ENCODE measurements at places on chromosomes 7 and 10.

DNA sequence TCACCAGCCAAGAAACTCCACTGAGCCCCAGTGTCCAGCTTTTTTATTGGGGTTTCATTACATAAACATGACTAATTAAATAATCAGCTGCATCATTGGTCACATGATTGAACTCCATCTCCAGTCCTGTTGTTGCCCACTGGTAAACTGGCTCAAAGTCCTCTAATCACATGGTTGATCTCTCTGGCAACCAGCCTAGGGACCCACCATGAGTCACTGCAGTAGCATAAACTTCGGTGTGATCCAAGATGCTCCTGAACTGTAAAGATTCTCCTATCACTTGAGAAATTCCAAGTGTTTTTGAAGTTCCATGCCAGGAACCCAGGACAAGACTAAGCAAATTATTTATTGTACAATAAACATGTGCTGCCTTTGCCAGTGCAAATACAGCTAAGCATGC is 130.4 kb upstream of the AUTS2 start:
- DNase-seq: no peak

DNA sequence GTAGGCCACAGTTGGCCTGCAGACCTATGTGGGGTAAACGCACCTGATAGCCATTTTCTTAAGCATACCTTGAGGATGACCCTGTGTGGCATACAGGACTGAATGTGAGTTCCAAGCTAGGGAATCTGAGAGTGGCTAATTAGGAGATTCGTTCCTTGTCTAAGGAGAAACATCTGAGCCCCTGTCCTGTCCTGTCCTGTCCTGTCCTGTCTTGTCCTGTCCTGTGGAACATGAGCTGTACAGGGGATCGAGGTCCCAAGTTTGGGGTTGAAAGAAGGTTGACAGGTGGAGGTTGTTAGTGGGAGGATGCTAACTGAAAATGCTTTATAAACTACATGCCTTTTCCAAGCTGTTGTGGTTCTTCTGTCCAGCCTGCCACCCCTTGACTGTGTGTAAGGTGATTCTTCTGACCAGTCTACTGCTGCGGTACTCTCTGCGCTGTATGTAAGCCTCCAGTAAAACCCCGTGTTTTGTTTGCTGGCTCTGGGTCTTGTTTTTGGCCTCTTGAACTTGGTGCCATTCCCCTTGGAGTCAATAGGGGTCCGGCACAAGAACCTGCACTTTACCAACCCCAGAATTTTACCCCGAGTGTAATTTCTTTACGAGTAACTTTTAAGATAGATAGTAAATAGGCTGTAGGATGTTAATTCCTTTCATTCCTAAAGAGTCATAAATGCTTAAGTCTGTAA is 26.4 kb downstream of the ZNRF2 start:
- DNase-seq: no peak

DNA sequence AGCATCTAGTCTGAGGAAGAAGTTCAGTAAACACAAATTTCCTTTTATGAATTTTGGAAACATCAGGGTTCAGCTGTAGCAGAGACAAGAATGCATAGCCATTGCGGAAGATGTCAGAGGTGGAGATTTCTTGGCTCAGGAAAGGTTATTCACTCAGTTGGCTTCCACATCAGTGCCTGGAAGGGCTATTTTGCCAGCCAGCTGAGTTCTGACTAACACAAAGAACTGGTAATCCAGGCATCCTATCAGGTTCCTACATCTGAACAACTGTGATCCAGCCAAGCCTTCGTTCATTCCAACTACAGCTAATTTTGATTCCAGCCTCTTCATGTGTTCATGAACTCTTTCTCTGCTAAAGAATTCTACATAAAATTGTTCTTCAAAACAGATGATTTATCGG is 965.6 kb downstream of the XPNPEP1 start:
- DNase-seq: peak; percentile 80

- DNase-seq: no peak
These were observed 100.4 kb downstream of the ARID5B start for GRCh38 chr10:62001898-62002297.

GRCh38 chr7:123787220-123788007 is 38.6 kb upstream of the WASL start:
- peak; percentile 46 for DNase-seq

DNA sequence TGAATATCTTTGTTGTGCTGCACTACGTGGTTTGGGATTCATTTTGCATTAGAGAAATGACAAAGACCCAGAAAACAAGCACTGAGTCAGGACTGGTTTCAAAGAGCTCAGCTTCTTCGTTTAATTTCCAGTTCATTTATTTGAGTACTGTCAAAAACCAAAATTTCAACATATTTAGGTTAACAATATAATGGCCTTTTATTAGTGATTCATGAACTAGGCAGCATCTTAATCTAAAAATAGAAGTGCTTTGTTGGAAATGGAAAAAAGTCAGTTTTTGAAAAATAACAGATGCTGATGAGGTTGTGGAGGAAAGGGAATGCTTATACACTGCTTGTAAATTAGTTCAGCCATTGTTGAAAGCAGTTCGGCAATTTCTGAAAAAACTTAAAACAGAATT is 856.4 kb downstream of the LRMDA start:
- DNase-seq: peak; percentile 50

DNA sequence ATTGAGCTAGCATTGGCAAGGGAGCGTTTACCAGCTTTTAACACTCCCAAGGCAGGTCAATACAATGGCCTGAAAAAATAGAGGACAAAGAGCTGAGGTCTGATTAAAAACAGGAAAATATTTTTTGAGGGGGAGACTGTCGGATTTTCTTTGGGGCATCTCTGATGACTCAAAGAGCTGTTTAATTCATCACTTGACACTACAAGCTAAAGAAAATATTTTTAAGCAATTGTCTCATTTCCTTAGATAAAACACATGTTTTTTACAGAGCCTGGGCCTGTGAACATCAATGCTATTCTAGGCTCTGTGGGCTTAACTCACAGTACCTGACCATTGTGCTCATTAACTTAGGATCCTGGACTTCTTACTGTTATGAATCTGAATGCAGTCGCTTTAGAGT is 100.8 kb downstream of the NRP1 start:
- DNase-seq: no peak

DNA sequence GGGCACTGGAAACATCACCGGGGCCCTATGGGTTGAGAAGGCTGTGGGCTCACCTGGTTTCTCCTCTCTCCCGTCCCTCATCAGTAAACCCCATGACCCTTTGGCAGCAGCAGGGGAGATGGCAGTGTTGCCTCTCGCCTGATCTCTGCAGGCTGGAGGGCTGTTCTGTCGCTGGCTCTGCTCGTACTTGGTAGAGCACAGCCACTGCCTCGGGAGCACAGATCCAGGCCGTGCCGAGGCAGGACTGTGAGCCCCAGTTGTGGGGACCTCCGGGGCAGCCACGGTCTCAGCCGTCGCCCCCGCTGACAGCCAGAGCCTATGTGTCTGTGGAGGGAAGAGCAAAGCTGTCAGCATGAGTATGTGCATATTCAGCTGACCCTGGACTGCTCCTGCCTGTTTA is 94.9 kb downstream of the PTPRE start:
- no peak for DNase-seq

Data from amniotic epithelial cell (primary cell).